ENCODE measurements at places on chromosomes 13 and 19.

- DNase-seq = no peak
Measured at GRCh38 chr13:79937771-79938216, 403.1 kb downstream of the SPRY2 start.

DNA sequence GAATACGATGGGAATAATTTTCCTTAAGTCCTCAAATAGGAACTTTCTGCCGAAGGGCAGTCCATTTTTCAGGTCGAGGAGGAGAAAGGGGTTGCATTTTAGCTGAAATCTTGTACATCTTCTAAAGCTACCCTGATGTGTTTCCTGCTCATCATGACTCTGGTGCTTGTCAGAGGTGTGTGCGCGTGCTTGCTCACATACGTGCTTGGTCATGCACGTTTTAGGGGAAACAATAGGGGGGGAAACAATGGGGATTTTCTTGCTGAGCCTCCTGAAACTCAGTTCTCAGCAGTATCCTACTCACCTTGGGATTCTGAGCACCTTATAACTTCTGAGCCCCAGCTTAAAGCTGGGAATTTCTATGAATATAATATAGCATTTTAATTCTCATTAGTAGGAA is 44.7 kb downstream of the TM9SF2 start:
- DNase-seq = no peak

DNA sequence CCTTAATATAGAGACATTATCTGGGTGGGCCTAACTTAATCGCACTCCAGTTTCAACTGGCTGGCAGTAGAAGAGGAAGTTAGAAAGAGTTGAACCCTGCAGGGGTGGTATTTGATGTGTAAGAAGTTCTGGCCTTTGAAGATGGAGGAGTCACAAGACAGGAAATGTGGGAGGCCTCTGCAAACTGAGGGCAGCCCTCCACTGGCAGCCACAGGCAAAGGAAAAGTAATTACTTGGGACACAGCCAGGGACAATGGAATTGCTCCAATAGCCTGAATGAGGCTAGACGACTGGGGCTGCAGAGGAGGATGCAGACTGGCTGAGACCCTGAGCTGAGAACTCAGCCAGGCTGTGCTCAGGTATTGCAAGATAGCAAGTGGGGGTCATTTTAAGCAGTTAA is 703.3 kb upstream of the ARGLU1 start:
- no peak for DNase-seq

GRCh38 chr13:109974354-109974753 is 188.0 kb upstream of the IRS2 start:
- no peak for DNase-seq

DNA sequence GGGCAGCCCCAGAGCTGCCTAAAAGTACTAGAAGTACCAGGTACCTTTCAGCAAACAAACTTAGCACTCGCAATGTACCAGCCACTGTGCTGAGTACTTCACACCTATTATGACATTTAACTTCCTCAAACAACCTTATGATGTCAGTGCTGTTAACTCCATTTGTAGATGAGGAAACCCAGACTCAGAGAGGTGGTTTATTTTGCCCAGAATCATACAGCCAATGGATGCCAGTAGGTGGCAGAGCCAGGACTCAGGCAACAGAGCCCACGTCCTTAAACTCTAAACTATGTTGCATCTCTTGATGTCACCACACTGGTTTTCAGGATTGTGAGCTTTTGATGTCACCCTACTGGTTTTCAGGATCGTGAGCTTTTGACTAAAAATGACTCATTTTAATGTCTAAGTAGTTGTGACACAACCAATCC is 78.9 kb downstream of the FLT1 start:
- DNase-seq = no peak

DNA sequence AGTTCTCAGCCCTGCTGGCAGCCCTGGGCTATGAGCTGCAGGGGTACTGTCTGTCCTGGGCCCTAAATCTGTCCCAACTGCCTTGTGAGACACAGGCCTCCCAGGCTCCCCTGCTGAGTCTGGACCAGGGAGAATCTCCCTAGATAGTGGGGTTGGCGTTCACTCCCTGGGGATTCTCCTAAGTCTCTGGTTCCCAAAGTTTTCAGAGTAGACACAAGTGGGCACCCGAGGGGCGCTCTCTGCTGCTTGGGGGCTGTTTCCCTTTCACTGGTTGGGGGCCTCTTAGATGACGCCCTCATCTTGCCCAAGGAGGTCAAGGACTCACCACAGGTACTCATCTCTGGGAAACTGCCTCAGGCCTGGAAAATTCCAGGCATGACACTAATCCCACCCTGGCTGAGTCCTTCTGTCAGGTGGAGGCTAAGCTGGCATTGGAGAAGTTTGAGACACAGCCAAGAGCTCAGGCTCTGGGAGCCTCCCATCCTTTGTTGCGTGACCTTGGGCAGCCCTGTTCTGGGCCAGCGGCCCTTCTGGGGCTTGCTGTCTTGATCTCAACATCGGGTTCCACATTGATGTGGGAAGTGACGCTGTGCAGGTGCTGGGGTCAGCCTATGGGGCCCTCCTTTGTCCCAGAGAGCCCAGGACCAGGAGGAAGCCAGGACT is 3.9 kb downstream of the RPL18A start:
- DNase-seq = no peak

DNA sequence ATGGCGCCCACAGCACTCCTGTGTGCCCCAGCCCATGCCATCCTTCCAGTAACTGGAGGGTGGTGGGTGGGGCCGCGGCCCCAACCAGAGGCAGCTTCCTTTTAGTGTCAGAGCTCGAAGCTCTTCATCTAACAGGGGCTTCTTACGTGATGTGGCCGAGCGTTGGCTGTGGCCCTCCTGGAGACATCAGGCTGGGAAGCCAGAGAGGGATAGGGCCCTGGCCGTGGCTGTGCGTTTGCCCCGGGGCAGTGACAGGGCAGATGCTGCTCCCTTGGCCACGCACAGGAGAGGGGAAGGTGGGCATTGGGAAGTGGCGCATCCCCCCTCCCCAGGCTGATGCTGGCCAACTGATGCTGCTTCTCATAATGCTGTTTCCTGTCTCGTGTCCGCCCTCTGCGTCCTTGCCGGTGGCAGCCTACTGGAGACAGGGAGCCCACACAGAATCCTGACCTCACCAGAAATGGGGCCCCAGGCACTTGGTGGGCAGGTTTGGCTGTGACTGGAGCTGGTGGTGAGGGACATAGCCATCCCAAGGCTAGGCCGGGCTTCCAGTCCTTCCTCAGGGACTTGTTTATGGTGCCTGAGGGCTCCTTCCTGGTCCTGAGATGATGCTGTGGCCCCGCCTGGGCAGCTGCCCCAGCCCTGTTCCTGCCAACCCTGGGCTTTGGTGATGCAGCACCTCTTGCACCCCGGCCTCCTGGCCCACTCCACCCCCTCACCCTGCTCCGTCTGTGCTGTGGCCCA is 34.3 kb downstream of the ATP4B start:
- no peak for DNase-seq

All from cortex of kidney (tissue), 1 donor.